Smooth muscle cell of the pulmonary artery (primary cell): ENCODE measurements at places on chromosomes 16 and 17. TPM values are rescaled to one million over a fixed set of nuclear protein-coding genes. Genes with fewer than 3 reads are reported as not detected.

PYDC1 gene
- not detected in 2 replicates for total RNA-seq

C16orf89 gene
- 2.9 and 3.0 TPM in 2 replicates for total RNA-seq

LASP1 gene
- total RNA-seq: 163 and 215 TPM in 2 replicates

SOX8 gene
- 0.26 and 0.72 TPM in 2 replicates for total RNA-seq

CACNA1H gene
- 12.6 and 17.0 TPM in 2 replicates for total RNA-seq

ABCA6 gene
- total RNA-seq: 12.4 and 42.6 TPM in 2 replicates

BCL6B gene
- total RNA-seq: 0.20 and 0.36 TPM in 2 replicates

BEAN1 gene
- total RNA-seq: 0.07 and 0.13 TPM in 2 replicates

GNPTG gene
- total RNA-seq: 54.5 and 67.9 TPM in 2 replicates

CCNF gene
- total RNA-seq: 5.0 and 7.8 TPM in 2 replicates

CRISPLD2 gene
- 1.2 and 38.1 TPM in 2 replicates for total RNA-seq

MILR1 gene
- 2.3 and 15.9 TPM in 2 replicates for total RNA-seq

LRRC37A gene
- 1.6 and 3.7 TPM in 2 replicates for total RNA-seq

C16orf96 gene
- 0.07 TPM in 1 of 2 replicates, not detected in the other for total RNA-seq

DBNDD1 gene
- 1.9 and 5.4 TPM in 2 replicates for total RNA-seq

UTS2R gene
- total RNA-seq: not detected in 2 replicates

CSH2 gene
- not detected in 2 replicates for total RNA-seq

SLFN13 gene
- total RNA-seq: 1.9 and 4.0 TPM in 2 replicates

STAT5B gene
- 30.2 and 33.4 TPM in 2 replicates for total RNA-seq

TK1 gene
- 27.5 and 43.7 TPM in 2 replicates for total RNA-seq
